B cell (primary cell): ENCODE measurements at places on chromosomes 5 and 9.

- DNase-seq, result peak; percentile 33
These were observed 7.1 kb downstream of the UBAP1 start for GRCh38 chr9:34185778-34186551.

GRCh38 chr5:169099801-169100734 lies 200.9 kb downstream of the SLIT3 start:
- DNase-seq, result no peak

- no peak for DNase-seq
These were observed 26.0 kb upstream of the JAK2 start for GRCh38 chr9:4959031-4959430.

GRCh38 chr5:6788439-6788838 lies 75.2 kb downstream of the TENT4A start:
- no peak for DNase-seq

DNA sequence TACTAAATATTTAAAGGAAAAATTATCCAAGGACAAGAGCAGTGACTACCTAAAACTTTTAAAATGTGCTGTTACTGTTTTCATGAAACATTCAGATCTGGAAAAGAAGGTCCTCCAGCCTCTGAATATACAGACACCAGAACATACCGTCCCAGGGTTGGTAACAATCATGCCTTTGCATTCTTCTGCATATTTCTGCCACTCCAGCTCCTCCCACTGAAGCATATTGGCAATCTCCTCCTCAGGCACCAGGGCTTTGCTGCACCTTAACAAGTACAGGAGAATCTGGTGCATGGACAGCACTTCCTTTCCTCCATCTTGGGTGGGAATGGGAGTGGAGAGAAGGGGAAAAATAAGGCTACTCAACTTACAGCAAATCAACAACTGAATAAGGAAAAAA lies 60.0 kb downstream of the DROSHA start:
- no peak for DNase-seq

- no peak for DNase-seq
These were observed 454.2 kb upstream of the CLINT1 start for GRCh38 chr5:158313027-158313732.

GRCh38 chr9:99544526-99544925 lies 277.2 kb upstream of the NR4A3 start:
- DNase-seq, result no peak

GRCh38 chr9:122197882-122198281 lies 30.9 kb downstream of the LHX6 start:
- no peak for DNase-seq

- no peak for DNase-seq
These were observed 197.5 kb downstream of the PCSK5 start for GRCh38 chr9:76087976-76088375.
